ENCODE measurements at places on chromosomes 4 and X.

- no peak for DNase-seq
Measured at GRCh38 chrX:85570496-85570895, 191.0 kb upstream of the POF1B start.

DNA sequence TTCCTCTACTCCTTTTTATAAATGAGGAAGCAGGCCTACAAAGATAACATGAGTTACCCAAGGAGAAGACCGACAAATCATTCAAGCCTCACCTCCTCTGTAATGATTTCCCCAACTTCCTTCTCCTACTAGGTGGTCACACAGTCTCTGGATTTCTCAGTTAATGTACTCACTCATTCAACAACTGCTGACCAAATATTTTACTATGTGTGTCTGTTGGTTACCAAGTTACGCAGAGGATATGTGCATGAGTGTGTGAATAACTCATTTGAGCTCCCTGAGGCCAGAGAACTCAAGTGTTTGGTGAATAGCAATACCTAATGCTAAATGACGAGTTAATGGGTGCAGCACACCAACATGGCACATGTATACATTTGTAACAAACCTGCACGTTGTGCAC is 10.4 kb downstream of the CASK start:
- no peak for DNase-seq

GRCh38 chr4:16106956-16107355 is 23.1 kb upstream of the PROM1 start:
- DNase-seq: no peak

DNA sequence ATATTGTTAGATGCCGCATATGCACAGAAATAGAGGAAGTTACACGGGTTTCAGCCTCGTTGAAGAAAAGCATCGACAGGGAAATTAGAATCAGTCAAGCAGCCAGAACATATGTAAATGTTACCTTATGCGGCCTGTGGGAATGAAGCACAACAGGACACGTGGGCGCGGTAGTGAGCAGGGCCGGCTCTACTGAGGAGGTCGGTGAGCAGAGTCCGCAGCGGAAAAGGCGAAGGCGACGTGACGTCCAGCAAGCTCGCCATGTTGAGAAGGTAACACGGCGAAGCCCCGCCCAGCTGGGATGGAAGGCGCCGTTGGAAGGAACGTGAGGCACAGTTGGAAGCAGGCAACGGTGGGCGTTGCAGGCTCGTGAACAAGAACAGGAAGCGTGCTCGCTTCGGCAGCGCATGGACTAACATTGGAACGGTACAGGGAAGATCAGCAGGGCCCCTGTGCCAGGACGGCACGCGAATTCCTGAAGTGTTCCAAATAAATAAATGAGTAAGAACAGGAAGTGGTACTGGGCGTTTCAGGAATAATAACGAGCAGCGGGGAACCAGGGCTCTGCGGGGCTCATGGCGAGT is 54.6 kb downstream of the MTNR1A start:
- no peak for DNase-seq

- DNase-seq: no peak
Measured at GRCh38 chrX:50168241-50168687, 32.5 kb downstream of the AKAP4 start.

DNA sequence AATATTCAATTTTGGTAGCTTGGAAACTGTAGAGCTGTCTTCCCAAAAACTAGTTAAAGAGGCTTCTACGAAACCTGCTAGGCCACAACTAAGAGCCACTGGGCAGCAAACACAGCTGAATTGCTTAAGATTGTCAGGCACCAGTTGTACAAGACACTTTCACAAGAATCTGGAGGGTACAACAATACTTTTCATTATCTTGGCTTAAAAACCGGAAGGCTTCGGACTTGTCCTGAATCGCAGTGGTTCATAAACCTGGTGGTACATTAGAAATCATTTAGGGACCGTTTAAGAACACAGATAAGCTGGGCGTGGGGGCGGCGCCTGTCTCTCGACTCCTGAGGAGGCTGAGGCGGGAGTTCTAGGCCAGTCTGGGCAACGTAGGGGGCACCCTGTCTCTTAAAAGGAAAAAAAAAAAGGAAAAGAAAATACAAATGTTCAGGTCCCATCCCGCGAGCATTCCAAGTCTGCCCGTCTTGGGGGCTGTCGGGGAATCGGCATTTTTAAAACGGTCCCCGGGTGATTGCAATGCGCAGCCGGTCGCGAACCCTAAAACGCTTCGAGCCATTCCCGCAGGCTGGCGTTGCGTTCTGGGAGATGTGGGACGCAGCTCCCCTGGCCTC is 763 bp downstream of the PYURF start:
- DNase-seq: peak; percentile 17
